ENCODE measurements at places on chromosomes 13 and 19.

GRCh38 chr13:100440751-100441425 is 147.7 kb downstream of the GGACT start:
- DNase-seq, result no peak

DNA sequence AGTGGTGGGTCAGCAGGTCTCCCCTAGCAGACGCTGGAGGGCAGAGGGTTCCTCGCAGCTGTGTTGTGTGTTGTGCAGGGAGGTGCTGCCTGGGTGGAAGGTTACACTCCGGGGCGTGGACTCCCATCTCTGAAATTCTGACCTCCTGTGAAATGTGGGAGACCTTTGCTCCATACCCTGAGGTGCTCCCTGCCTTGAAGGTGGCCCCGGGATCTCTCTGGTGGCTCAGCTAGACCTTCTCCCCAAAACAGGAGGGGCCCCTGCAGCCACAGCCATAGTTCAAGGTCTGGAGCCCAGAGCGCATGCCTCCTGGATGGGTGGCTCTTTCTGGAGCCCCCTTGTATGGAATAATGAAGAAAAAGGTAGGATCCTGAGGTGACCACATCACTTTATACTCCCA is 70.2 kb downstream of the SOX1 start:
- DNase-seq, result no peak

DNA sequence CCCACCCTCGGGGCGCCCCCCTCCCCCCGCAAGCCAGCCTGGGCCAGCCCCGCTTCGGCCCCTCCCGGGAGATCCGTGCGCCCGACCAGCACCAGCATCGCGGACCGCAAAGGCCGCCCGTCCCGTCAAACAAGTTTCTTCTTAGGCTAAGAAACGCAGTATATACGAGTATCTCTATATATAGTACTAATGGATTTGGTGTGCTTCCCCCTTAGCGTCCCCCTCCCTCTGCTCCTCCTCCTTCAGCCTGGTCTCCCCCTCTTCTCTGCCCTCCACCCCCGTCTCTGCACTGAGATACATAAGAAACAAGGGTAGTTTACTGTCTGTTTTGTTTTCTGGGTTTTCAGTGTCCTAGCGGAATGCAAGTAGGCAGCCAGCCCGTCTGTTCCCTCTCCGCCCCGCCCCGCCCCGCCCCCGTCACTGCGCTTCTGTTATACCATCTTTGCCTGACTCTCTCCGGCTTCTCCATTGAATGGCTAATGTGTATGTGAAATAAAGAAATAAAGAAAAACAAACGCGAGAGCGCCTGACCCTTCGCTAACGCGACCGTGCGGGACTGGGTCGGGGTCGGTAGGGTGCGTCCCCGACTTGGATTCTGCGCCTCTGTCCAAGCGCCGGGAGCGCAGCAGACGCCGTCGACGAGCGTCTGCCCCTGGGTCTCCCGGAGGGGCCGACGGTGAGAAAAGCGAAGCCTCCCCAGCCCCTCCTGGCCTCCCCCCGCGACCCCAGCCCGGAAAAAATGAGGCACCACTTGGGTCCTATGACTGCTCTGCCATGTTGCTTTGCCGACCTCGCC is 4.2 kb downstream of the LYL1 start:
- DNase-seq, result no peak

- peak; percentile 86 for DNase-seq
These were observed at the start of gene CCDC124 for GRCh38 chr19:17932485-17933338. CCDC124 (plus strand) TSS chr19:17933015; CDS start chr19:17936421, 3,406 bp downstream.

DNA sequence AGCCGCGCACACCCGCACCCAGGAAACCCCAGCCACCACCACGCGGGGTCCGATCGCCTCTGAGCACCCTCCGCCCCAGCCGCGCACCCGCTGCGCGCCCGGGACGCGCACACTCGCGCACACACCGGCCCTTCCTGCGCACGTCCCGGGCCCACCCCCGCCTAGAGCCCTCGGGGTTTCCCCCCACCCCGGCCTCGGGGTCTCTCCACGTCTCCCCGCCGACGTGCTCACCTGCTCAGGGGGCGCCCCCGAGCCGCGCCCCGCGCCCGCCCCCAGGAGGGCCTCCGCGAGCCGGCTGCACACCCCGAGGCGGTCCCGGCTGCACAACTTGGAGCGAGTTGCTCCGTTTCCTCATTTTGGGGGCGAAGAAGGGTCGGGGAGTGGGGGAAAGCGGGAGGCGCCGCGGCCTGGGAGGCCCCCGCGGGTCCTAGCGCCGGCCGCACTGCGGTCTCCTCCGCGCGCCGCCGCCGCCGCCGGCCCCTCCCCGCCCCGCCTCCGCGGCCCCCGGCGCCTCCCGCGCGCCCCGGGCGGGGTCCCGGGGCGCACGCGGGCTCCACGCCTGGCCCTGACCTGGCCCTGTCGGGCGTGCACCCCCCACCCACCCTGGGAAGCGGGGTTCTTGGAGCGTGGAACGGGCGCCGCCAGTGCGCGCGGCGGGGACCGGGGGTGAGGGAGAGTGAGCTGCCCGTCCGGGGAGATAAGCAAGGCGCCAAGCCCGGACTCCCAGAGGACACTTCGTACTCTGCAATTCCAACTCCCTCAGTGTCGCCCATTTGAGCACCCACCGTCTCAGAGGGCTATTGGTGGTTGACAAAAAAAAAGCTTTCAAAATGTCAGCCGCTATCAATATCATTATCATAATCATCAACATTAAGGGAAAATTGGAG is at the start of gene MATK:
MATK (minus strand) TSS at position 444 of the 887 bp plus-strand sequence. CDS start 1,246 bp downstream, outside the sequence.
- DNase-seq, result no peak

DNA sequence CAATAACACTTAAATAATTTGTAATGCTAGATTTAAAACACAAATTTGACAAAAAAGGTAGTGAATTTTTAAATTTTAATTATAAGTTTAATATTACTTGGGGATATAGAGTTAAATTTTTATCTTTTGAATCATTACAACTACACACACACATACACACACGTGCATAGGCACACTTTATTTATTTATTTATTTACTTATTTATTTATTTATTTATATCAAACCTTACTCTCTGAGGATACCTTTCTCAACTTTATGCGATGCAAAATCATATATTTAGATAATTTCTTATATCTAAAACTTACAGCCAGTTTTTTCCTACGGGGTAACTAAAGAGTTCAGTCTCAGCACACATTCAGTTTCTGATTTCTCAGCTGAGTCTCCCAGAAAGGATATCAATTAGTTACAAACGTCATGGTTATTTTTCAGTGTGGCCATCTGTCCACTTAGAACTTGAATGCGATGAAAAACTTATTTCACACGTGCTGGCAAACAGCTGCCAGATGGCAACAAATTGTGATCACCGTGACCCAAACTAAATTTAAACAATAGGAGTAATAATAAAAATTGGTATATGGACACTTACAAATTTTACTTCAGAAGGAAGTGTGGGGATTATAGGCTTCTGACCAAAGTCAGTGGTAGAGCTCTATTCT is 683.1 kb upstream of the PRR20A start:
- no peak for DNase-seq

DNA sequence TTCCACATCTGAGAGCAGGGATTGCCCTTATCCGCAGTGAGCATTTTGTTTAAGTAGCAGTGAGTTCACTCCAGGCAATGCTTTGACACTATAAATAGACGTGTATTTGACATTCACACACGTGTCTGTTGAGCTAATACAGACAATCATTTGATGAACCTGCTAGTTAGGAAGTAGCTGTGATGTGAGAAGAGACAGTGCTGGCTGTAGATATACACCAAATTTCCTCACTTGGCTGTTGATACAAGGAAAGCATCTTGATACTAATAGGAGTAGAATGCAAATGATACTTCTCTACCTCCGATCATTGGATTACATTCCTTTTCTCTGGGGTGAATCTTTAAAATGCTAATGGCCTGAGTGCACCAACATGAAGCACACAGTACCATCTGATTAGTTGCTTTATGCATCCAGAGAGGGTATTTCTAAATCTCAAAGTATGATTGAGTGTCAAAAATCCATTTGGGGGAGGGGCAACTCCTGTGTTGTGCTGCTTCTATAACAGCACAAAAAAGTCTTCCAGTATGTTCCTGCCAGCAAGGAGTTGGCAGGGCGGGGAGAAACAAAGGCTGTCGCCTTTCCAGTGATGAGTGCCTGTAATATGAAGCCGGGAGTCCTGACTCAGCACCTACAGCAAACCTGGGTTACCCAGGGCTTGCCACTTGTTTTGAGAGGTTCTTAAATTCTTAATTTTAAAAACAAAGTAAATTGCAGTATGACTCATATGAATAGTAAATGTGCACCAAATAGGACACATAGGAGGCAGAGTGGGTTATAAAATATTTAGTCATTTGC is 7.0 kb downstream of the CUL4A start:
- DNase-seq, result no peak

- no peak for DNase-seq
These were observed 393.3 kb downstream of the IRS2 start for GRCh38 chr13:109393045-109393444.

- DNase-seq, result no peak
These were observed 8.7 kb upstream of the TIMM50 start for GRCh38 chr19:39471756-39472536.

DNA sequence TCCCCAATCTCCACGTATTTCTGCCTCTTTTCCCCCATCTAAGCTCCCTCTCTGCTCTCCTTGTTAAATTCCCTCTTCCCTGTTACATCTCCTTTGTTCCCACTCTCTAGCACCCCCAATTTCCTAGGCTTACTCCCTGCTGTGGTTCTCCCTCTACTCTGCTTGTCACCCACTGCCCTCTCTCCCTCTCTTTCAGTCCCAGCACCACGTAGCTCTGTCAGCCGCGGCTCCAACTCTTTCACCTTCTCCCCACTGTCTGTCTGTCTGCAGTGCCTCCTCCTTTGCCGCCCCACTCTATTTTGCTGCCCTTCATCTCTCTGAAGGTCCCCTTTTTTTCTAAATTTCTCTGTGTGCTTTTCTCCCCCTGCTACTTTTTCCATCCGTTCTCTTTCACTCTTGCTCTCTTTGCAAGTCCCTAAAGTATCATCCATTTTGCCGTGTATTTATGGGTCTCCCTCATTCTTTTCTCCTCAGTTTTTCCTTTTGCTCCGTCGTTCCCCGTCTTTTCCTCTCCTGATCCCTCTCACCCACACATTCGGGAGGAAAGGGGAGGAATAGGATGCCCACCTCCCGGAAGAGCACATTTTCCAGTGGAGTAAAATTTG is 937 bp downstream of the ZNF841 start:
- no peak for DNase-seq

- DNase-seq, result no peak
These were observed 28.0 kb downstream of the GGACT start for GRCh38 chr13:100560498-100561157.

DNA sequence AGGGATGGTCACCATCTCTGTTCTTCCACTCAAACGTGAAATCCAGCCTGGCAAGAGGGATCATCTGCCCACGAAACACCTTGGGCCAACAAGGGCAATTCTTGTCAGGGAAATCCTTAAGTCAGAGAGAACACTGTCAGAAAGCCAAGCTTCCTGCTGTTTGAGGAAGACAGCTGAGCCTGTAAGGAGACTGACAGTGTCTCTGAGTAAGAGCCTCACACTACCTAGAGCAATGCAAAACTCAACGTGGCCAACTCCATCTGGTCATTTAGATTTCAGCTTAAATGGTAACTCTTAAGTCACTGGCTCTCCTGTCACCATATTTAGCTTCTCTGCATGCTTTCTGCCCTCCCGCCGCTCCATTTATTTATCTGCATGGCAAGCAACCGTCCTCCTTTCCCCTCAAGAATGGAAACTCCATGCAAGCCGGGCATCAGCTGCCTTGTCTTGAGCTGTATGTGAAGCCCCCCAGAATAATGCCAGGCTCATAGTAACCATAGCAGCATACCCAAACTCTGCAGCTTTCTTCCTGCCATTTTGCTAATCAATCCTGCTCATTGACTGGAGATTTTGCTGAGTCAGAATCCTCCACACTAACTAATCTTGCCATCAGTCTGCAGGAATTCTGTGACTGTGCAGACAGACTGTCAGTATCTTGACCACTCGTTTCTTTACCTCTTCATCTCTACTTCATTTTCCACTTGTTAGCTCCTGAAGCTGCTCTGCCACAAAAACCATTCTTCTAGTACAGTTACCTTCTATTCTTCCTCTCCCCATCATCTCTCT is 159.8 kb downstream of the IRS2 start:
- no peak for DNase-seq

DNA sequence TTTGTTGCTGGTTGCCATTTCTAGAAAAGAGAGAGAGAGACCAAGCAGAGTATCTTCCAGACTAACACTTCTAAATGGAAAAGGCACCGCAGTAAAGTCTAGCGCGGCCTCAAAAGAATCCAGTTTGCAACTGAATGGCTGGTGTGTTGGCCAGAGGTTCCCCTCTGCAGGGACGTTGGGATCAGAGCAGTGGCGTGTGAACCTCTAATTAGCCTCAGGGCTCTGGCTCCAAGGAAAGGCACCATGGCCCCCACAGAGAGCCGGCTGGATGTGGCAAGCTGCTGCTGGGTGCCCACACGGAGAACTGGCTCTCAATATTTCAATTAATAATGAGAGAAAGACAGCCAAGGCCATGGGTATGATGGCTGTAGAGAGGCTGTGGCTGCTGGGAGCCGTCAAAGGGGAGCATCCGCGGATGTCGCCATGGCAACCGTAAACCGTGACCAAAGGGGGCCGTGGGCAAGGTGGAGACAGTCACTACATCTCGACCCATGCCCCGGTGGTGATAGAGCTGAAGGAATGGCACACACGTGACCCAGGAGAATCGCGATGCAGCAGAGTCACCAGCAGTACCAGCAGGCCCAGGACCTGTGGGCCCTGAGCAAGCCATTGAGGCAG is 9.5 kb downstream of the VSTM2B start:
- no peak for DNase-seq

DNA sequence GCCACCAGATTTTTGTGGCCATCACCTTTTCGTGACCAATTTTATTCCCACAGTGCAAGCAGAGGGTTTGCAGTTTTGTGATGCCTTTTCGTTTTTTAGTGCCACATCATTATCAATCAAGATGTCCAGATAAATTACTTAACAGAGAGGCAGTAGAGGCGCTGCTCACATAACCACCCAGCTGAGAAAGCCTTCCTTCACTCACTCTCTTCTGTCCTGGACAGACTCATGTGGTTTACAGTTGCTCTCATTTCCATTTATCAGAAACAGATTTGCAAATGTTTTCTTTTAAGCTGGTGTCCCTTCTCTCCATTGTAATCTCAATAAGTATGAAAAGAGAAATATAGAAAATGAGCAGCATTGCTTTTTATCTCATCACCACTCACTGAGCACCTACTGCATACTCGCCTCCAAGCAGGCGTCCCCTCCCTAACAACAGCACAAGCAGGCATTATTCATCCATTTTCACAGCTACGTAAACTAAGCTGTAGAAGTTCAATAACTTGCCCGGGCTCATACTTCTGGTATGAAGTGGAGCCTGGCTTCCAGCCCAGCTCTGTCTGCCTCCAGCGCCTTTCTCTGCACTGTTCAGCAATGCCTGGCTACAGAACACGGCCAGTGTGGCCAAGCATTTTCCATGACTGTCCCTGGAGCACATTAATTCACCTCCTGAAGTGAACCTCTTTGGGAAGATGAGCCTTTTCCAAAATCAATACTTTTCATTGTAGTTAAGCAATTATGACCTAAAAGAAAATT is 34.6 kb upstream of the KATNAL1 start:
- no peak for DNase-seq

- DNase-seq, result no peak
These were observed 112.1 kb downstream of the DLEU7 start for GRCh38 chr13:50731400-50731799.

GRCh38 chr13:47332149-47332548 is 435.3 kb upstream of the HTR2A start:
- DNase-seq, result no peak
